Activated CD8-positive, alpha-beta memory T cell treated with anti-CD3 and anti-CD28 coated beads, Interleukin-2, amount 10 ng/mL, durations not matched to agents 7 days and 5 days (primary cell): ENCODE measurements at places on chromosomes 16 and 17. TPM values are rescaled to one million over a fixed set of nuclear protein-coding genes. Genes with fewer than 3 reads are reported as not detected.

Gene PTX4
- total RNA-seq, result not detected

Gene MAZ
- 411 TPM for total RNA-seq

Gene C17orf58
- 8.8 TPM for total RNA-seq

Gene TXNDC11
- 47.2 TPM for total RNA-seq

Gene KRT36
- total RNA-seq, result not detected

Gene DRC7
- total RNA-seq, result not detected

Gene AATK
- 0.06 TPM for total RNA-seq

Gene KRTAP2-2
- total RNA-seq, result not detected

Gene SPNS2
- total RNA-seq, result 1.9 TPM

Gene DPEP3
- total RNA-seq, result 0.28 TPM

Gene TBX4
- total RNA-seq, result not detected

Gene KRTAP3-1
- total RNA-seq, result not detected

Gene VKORC1
- total RNA-seq, result 68.9 TPM

Gene ALOX15
- total RNA-seq, result not detected
